H4 (cell line): ENCODE measurements at places on chromosomes 7 and 10.

- no peak for DNase-seq
Observed at GRCh38 chr7:27345164-27345887, 102.7 kb downstream of the EVX1 start.

DNA sequence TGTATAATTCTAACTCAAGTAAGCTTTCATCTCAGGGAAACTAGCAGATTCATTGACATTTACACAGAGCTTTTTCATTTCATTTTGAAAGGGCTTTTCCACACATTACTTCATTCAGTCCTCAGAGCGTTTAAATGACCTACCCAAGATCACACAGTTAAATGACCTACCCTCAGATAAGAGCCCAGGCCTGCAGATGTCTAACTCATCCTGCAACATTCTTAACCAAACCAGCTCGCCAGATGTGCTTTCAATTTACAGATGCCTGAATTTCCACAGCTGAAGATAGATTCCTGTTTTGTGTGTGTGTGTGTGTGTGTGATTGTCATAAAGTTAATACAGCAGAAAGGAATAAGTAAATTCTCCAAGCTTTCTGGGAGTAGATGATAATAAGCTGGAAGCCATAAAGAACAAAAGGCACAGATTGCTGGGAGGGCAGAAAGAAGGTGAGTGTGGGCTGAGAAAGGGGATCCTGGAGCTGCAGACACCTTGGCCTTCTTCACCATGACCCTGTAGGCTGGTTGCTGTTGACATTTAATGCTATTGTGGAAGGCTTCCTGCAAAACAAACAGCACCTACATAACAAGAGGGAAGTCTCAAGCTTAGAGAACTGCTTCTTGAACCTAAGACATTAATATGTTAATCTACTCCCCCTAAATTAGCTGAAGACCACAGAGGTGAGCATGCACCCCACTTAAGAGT is 489.7 kb upstream of the CELF2 start:
- DNase-seq, result no peak

DNA sequence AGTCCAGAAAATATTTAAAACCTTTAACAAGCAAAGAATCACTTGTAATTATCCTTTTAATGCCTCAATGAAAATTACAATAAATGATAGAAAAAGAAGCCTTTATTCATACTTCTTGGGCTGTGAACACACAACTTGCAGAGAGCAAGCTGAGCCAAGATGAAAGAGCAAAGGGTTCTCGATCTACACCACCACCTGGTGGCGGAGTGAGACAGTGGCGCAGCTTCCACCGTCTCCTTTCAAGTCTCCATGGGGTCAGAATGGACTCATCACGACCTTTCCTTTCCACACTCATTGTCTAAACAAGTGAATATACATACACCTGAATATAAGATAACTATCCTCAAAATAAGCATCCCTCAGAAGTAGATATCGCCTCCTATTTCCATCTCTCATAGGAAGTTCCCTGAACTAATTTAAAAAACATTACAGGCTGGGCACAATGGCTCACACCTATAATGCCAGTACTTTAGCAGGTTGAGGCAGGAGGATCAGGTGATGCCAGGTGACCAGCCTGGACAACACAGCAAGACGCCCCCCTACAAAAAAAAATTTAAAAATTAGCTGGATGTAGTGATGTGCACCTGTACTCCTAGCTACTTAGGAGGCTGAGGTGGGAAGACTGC is 40.7 kb downstream of the ATE1 start:
- DNase-seq, result peak; percentile 50

- DNase-seq, result peak; percentile 72
Observed at GRCh38 chr7:65438598-65438997, 64.9 kb downstream of the ZNF92 start.

GRCh38 chr10:102342958-102343357 is 52.5 kb upstream of the NFKB2 start:
- DNase-seq, result peak; percentile 16

DNA sequence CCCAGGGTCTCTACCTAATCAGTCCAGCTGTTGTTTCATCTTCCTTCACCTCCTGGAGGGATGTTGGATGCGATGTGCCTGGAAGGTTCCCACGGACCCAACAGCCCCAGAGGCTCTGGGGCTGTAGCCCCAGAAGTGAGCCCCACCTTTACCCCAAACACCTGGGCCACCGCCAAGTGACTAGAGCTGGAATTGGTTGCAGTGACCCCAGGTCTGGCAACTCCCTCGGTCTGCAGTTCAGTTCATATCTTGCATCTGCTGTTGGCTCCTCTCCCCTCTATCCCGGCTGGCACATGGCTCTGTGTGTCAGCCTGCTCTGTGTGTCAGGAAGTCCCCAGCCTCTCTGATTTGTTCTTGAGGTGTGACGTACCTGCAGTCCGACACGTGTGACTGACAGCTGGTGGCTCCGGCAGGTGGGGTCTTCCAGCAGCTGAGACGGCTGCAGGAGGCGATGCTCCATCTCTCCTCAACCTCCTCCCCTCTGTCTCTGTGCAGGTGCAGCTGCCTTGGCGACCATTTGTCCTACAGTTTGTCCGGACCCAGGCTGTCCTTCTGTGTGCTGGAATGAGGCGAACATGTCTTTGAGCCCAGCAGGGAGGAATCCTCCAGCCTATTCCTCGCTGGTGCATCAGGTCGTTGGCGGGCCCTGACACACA is 38.6 kb downstream of the ELFN1 start:
- no peak for DNase-seq

GRCh38 chr10:88332503-88333247 is 250.4 kb downstream of the RNLS start:
- no peak for DNase-seq

DNA sequence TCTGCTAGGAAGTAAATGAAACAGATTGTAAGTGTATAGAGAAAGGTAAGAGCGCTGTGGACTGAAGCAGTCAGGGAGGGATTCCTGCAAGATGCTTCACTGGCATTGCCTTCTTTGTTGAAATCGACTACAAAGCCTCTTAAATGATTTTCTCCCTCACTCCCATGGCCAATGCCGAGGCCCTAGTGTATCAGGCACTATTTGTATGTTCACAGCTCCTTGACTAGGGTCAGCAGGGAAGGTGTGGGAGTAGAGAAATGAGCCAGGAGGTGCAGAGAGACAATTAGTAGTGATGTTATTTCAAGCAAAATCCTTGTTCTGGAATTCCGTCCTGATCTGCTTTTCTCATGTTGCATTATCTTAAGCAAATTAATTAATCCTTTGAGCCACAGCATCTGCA is 22.9 kb upstream of the DUSP5 start:
- no peak for DNase-seq

- no peak for DNase-seq
Observed at GRCh38 chr10:74518061-74518460, 308.3 kb upstream of the KAT6B start.

DNA sequence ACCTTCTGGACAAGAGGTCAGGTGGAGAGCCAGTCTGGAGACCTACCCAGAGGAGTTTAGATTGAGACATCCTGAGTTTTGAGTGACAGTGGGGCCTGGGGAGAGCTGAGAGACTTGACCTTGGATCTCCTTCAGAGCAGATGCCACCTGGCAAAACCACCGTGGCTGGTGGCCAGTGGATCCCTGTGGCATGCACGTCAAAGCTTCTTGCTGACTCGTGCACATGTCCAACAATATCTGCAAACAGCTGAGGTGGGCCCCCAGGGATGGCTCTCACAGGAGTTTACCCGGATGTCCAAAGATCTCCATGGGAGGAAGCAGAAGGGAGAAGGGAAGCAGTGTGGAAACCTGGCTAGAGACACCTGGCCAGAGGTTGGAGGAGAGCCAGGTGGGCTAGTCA is 230.5 kb downstream of the FANK1 start:
- DNase-seq, result no peak

DNA sequence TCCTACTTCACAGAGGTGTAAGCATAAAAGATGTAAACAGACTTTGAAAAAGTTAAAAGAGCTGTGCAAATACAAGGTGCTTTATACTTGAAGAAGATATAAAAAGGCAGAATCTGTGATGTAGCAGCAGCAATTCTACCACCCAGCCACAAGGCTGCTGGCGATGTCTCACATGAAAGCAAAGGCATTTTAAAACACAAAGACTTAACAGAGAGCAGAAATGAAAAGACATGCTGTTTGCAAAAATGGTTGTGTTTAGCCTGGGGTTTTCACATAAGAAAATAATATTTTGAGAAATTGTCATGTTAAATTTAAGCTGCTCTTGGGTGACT is 85.5 kb upstream of the ZNF800 start:
- no peak for DNase-seq

GRCh38 chr10:12390733-12391132 is 41.4 kb downstream of the CAMK1D start:
- DNase-seq, result no peak

GRCh38 chr10:98363220-98363619 is 51.8 kb downstream of the PYROXD2 start:
- DNase-seq, result no peak

DNA sequence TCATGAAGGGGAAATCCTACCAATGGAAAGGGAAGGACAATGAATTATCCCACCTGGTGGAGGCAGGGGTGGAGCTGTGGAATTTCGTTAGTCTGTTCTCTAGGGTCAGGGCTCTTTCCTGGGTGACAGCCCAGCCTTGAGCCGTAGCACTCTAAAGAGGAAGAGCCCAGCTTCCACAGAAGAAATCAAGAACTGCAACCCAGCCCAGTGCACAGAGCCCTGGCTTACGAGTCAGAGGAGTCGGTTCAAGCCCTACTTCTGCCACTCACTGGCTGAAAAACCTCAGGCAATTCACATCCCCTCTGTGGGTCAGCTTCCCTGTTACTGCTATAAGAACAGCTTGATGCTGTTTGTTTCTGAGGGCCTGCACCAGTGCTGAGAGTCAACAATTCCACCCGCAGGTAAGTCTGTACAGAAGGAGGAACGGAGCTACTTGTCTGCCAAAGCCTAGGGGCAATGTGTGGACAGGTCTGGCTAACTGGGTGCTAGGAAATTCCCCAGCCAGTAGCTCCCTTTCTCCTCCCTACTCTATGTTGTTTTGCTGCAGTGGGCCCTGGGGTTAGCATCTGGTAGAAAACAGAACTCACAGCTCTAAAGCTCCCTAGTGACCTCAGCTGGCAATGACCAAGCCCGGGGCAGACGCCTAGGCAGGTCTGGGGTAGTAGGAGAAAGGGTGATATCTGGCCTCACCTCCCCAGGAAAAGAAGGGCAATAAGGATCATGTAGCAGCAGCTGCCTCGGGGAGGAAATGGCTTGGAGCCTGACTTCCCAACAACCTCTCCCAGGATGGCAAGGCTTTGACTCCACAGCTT is 3.3 kb downstream of the AVPI1 start:
- peak; percentile 37 for DNase-seq

DNA sequence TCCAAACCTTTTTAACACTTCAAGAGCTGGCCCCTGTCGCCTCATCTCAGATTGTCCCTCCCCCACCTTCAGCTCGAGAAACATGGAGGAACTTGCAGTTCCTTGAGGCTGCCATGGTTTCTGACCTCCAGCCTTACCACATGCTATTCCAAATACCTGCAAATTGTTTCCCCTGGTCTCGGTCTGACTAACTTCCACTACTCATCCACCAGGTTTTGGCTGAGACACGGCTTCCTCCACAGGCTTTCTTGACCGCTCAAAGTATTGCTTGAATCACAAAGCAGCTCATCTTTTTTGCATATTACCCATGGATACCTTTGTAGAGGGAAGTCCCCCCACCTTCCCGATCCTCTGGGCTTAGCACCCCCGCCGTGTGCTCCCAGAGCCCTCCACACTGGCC is 5.2 kb upstream of the SAMD8 start:
- DNase-seq, result no peak

DNA sequence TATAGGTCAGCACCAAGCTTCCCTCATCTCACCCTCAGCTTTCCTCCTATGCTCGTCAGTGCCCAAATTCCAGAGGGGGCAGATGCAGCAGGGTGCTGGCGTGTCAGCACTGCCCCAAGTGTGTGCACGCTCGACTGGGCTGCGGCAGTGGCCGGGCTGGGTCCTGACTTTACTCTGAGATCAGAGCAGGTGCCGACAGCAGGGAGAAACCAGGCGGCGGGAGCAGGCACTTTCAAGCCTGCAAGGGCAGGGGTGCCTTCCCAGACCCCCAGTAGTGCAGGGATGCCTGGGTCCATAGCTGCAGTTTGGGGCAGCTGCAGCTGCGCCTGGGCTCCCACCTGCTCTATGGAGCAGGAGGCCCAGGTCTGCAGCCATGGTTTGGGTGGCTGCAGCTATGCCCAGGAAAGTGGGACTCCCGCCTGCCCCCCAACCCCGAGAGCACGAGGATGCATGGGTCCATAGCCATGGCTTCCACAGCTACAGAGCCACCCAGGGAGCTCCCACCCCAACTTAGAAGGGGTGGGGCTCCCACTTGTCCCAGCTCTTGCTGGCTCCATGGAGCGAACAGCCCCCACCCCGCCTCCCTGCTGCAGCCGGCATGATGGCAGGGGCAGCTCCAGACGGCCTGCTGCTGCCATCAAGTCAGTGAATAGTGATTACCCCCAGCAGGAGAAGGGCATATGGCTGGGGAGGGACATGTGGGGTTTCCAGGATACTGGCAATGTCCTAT is 199.2 kb upstream of the KMT2E start:
- DNase-seq, result no peak

DNA sequence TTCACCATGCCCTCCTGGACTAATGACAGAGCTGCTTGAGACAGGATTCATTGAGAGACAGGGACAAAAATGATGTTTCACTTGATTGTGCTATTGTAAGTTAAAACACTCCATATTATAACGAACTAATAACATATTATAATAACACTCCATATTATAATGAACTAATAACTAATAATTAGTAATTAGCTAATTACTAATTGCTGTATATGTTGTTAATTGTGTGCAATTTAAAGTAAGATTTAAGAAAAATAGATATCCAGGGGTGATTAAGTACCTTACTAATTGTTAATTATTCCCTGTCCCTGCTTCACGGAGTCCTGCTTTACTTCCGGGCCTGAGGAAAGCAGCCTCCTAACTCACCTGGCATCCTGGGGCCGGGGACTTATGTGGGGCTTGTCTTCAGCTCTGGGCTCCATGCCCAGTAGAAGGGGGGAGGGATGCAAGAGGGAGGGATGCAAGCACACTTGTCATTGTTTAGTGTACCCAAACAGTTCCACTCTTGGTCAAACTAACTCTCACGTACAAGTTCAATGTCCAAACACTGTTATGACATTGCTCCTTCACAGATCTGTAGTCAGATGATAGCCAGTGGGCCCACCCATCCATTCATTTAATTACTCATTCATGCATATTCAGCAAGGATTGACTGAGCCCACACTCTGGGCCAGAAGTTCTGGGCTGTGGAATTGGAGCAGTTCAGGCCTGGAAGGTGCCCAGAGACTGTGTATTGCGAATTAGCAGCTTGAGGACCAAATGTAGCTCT is 53.8 kb downstream of the COL13A1 start:
- no peak for DNase-seq

- DNase-seq, result peak; percentile 39
Observed at GRCh38 chr10:17607603-17608332, 9.4 kb downstream of the HACD1 start.
